ENCODE measurements at places on chromosomes 4 and X.

DNA sequence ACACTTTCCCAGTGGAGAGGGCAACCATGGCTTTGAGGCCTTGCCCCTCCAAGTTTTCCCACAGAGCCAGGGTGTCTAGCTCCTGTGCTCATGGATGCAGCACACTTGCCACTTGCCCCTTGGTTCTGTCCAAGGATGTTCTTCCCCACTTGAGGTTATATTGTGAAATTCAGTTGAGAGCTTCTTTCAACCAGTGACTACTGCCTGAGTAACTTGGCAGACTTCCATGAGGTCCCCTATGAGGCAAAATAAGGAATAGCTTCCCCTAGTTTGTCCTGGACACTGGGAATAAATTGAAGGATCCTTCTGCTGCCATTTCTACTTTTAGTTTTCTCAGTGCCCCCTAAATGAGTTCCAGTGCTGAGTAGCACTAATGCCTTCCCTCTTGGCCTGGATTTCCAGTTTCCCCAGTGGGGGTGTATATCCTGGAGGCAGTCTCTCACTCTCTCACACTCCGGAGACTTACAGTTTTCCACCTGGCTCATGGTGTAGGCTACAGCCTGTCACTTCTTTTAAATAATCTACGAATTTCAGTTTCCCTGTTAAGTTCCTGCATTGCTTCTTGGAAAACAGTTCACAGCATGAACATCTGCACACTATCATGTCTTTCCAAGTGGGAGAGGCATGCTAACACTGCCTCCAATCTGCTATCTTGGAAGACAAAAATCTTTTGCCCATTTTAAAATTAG lies 36.4 kb upstream of the ADH4 start:
- no peak for DNase-seq

- no peak for DNase-seq
Observed at GRCh38 chr4:44563496-44563895, 87.9 kb downstream of the YIPF7 start.

GRCh38 chr4:143587703-143588102 lies 74.2 kb downstream of the SMARCA5 start:
- DNase-seq = no peak

GRCh38 chr4:94978904-94979303 lies 221.1 kb downstream of the BMPR1B start:
- DNase-seq = no peak

DNA sequence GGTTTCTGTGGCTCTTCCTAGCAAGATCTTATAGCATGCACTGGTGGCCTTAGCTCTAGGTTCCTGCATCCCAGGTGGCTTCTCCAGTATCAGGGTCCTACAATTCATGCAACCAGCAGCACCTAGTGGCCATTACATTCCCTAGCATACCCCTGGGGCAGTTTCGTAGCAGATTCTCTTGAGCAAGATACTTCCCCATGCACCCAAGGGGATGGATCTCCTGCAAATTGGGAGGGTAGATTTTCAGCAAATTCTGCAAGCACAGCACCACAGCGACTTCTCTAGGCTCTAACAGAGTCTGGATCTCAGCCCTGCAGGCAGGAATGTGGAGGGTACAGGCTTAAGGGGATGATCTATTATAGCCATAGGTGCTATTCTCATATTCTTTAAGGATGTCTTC lies 13.1 kb upstream of the SLC9B1 start:
- no peak for DNase-seq

- no peak for DNase-seq
Observed at GRCh38 chr4:6367371-6367851, 97.8 kb downstream of the WFS1 start.

DNA sequence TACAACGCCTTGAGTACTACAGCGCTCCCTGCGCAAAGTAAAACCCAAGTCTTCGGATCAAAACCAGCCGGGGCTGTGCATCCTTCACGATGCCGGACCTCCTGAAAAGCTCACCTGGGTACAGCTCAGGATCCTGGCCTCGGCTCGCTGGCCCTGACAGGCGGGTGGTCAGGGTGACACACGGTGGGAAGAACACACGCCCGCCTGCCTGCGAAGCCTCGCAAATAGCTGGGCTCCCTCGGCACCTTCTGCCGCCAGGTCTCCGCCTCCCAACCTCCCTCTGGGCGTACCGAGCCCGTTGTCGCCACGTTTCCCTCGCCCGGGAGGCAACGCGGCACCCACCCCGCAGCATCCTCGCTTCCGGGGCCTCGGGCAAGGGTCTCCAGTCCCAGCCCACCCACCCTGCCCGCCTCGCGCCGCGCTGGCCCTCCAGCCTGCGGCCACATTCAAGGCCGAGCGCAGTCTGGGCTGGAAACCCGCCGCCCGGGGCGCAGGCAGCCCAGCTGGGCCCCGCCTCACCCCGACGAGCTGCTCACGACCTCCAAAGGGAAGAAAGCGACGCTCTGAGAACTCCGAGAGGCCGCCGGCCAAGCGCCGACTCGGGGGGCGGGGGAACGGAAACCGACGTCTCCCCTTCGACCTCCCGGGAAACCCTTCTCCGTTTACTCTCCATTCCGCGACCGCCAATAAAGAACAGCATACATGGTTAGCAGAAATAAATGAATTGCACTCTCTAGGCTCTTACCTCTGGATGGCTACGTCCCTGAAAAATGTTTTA lies 511 bp downstream of the PPM1K start:
- peak; percentile 66 for DNase-seq

DNA sequence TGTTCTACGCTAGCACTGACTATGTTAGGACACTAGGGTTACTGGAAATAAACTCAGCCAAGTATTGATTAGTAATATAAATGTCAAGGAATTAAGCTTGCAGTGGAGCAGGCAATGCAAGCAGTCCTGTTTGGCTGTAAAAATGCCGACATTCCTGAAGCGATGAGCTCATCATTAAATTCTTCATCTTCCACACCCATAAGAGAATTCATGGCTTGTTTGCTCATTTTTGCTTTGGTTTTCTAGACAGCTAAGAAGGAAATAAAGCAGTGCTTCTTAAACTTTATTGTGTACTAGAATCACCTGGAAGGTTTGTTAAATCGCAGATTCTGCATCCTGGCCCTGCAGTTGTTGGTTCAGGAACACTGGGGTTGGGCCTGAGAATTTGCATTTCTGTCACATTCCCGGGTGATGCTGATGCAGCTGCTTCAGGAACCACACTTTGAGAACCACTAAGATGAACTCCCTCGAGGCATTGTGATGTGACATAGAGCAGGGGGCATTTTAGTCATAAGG lies 17.8 kb downstream of the ANXA3 start:
- DNase-seq = no peak

DNA sequence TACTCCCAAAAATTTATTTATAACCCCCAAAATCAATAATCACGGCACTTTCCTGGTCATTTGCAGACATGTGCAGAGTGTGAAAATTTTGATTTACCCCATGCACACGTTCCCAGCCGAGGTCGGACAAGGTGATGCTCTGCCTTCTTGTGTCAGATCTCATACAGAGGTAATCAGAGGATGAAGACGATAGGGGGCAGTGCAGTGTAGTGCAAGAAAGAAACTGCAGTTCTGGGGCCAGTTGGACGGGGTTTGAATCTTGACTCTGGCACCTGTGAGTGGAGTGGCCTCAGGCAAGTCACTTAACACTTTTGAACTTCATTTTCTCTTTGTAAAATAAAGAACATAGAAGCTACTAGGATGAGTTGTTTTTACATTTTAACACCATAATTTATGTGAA lies 88.4 kb downstream of the FRMPD3 start:
- DNase-seq = no peak

DNA sequence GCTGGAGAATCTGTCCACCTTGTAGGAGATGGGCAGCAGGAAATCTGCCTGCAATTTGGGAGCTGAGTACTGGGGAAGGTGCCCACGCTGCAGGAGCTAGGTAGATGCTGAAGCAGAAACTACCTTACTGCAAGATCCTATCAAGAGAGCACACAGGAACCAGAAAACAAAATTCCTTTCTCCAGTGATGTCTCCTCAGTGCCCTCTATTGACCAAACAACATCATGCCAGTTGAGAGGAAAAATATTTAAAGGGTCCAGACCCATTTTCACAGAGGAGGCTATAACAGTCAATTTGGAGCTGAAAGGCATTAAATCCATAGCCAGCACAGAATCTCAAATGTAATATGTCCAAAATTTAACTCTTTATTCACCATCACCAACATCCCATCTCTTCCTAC lies 406.8 kb downstream of the SLITRK2 start:
- no peak for DNase-seq

DNA sequence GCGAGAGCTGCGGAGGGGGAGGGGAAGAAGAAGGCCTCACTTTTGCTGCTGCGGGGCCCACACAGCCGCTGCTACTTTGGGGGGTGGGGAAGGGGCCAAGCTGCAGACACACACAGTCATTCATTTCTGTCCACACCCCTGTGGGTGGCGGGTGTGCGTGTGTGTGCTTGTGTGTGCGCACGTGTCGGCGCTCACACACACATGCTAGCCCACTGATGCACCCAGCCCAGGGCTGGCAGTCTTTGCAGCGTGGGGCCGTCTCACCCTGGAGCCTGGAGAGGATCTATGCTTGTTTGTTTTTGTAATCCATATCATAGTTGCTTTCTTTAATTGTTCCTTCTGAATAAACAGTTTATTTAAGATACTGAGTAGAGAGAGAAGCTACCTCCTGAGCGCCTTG lies 4.0 kb downstream of the DUSP9 start:
- no peak for DNase-seq

DNA sequence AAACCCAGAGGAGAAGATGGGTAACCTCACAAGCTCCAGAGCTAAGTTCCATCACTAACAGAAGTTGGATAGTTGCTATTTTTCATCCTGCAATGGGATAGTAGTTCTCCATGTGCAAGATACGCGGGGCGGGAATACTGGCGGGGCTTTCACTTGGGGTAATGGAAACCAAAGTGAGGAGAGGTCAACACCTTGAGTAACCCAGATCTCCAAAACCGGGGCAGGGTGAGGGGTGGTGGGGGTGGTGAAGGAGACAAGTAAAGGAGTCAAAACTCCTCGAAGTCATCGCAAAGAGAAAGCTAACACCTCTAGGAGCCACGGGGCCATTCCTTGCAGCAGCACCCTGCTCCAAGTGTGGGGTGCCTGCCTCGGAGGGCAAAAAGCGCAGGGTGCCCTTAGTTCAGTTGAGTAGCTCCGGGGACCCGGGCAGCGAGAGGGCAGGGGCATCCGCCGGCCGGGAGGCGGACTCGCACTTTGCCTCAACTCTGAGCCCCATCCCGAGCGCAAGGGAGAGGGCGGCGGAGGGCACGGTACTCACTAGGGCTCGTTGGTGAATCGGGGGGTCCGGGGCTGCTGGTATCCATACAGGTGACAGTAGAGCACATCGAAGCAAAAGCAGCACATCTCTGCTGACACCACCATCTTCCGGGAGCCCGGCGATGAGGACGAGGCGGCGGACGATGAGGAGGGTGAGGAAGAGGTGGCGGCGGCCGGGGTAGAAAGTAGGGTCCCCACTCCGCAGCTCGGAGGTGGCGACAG lies 645 bp downstream of the AMMECR1 start:
- DNase-seq = peak; percentile 18

DNA sequence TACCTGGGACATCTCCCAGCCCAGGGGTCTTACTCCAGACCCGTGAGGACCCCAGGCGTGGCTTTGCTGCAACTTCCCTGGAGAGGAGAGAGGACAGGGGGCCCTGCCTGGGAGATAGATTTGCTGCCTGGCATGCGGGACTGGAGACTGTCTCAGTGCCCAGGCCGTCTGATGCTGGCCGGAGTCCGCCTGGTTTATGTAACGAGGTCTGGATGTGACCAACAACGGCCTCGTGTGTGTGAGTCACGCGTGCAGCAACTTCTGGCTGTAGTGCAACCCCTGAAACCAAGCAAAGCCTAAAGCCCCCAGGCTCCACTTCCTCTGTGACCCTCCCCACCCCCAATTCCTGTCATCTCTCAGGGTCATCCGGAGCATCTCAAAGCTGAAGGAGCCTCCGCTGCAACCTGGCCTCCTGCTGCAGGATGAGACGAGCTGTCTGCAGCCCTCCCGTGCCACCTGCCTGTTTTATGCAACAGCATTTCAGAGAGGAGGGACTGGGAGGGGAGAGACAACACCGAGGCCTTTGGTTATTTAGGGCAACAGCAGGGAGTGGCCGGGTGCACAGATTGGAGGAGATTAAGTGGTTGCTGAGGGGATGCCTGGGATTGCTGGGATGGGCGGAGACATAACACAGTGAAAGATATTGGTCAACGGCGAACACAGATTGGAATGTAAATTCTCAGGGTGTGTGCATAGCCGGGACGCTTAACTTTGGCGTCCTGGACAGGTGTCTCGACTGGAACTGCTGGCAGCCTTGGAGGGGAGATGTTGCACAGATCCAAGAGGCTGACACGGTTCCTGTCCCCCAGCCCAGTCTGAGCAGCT lies 16.0 kb downstream of the XG start:
- DNase-seq = no peak

DNA sequence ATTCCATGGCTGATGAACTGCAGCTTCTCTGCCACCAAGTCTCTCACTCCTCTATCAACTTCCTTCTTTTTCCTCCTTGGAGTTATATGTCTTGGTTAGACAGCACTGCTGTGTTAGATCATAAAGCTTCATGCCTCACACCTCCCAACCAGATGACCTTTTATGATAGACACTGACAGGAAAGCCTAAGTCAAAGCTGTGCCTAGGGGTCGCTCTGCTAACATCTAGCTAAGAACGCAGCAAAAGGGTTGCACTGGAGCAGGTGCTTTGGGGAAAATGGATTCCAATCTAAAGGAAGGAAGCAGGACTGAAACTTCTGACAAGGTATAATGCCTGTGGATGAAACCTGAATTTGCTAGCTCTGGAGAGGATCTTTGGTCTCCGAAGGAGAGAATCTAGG lies 509.7 kb downstream of the SMARCA1 start:
- DNase-seq = no peak

- no peak for DNase-seq
Observed at GRCh38 chr4:185825737-185826136, 13.7 kb upstream of the SORBS2 start.

DNA sequence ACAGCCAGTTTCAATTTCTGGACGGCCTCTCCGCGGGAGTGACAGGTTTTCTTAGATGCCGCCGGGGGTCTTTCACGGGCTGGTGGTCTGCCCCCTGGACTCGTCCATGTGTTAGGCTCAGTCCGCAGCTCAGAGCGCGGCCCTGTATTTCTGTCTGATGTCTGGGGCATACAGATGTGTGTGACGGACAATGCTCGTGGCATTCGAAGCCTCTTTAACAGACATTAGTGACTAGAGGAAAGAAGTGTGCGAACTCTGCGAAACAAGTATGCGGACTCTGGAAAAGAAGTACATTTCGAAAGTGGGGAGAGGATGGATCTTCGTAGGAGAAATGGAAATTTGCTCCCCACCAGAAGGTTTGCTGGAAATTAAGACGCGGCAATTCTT lies 793 bp upstream of the DCUN1D4 start:
- DNase-seq = no peak

- no peak for DNase-seq
Observed at GRCh38 chr4:16438986-16439385, 212.7 kb upstream of the TAPT1 start.

- DNase-seq = no peak
Observed at GRCh38 chr4:86942185-86942666, 7.4 kb downstream of the AFF1 start.

- DNase-seq = no peak
Observed at GRCh38 chr4:16199093-16199492, 27.2 kb downstream of the TAPT1 start.

GRCh38 chr4:128608006-128608405 lies 201.5 kb upstream of the JADE1 start:
- DNase-seq = no peak

GRCh38 chr4:65508168-65508567 lies 162.1 kb downstream of the EPHA5 start:
- no peak for DNase-seq

Measured in activated naive CD4-positive, alpha-beta T cell treated with anti-CD3 and anti-CD28 coated beads, Interleukin-2, amount 50 U/mL, for 72 hours (primary cell).